ENCODE measurements at places on chromosomes 7 and 10.

DNA sequence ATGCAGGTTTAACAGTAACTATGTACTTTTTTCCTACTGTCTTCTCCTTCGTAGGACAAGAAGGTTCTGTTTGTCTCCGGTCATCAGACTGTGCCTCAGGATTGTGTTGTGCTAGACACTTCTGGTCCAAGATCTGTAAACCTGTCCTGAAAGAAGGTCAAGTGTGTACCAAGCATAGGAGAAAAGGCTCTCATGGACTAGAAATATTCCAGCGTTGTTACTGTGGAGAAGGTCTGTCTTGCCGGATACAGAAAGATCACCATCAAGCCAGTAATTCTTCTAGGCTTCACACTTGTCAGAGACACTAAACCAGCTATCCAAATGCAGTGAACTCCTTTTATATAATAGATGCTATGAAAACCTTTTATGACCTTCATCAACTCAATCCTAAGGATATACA is 2.4 kb downstream of the DKK1 start:
- DNase-seq = no peak

GRCh38 chr7:36037121-36037662 is 115.9 kb upstream of the EEPD1 start:
- DNase-seq = no peak

- DNase-seq = no peak
These were observed 8.0 kb upstream of the ZMIZ1 start for GRCh38 chr10:79060641-79061255.

DNA sequence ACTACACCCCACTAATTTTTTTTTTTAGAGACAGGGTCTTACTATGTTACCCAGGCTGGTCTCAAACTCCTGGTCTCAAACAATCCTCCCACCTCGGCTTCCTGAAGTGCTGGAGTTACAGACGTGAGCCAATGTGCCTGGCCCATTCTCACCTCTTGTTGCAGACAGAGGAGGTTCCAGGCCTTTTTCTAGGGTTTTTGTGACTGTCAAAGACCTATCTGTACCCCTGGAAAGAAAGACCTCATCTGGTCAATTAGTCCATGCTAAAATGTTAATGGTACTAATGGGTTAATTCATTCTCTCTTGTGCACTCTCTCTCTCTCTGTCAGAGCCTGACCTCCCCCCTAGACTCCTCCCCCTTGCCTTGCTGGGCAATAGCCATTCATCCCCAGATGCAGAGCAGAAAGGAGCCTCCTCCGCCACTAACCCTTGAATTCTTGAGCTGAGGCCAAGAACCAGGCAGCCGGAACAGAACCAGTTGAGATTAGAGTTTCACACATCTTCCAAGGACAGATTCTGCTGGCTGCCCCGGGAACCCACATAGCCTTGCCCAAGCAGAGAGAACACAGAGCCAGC is 209.7 kb downstream of the SKIDA1 start:
- no peak for DNase-seq

DNA sequence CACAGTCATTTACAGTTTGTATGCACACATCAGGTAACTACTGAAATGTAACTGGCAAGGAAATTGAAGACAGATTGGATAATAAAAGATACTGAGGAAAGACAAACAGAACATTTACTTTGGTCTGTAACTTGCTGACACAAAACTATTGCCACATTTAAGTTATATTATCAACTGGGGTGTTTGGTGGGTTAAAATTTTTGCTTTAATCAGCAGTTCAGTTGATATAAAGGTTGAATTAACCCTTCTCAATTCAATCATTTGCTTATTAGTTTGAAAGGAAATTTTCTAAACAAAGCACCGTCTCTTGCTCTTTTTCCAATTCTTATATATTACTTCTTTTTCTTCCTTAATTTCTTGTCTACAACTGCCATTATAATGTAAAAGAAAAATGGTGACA is 102.4 kb downstream of the TMEM26 start:
- DNase-seq = no peak

- no peak for DNase-seq
These were observed 59.9 kb downstream of the EGFR start for GRCh38 chr7:55078465-55079372.

- DNase-seq = no peak
These were observed 60.2 kb downstream of the VCL start for GRCh38 chr10:74058071-74058470.

GRCh38 chr10:114823077-114823463 is 1.5 kb downstream of the FHIP2A start:
- DNase-seq = no peak

GRCh38 chr7:142785841-142786250 is 15.1 kb downstream of the PRSS2 start:
- peak; percentile 74 for DNase-seq

GRCh38 chr7:116317907-116318306 is 107.6 kb downstream of the TES start:
- no peak for DNase-seq

DNA sequence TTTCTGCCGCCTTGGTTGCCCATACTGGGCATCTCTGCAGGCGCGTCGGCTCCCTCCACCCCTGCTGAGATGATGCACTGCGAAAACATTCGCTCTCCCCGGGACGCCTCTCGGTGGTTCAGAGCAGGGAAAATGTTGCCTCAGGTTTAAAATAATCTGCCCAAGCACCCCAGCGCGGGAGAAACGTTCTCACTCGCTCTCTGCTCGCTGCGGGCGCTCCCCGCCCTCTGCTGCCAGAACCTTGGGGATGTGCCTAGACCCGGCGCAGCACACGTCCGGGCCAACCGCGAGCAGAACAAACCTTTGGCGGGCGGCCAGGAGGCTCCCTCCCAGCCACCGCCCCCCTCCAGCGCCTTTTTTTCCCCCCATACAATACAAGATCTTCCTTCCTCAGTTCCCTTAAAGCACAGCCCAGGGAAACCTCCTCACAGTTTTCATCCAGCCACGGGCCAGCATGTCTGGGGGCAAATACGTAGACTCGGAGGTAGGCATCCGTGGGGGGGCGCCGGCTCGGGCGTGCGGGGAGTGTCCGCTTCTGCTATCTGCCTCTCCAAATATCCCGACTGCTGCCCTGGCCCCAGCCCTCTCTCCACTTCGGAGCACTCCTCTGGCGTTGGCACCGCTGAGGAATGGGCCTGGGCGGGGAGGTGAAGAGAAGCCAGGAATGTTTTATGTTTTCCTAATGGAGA is at the start of gene CAV1:
Gene CAV1 (plus strand): TSS at position 428 of the 689 bp plus-strand sequence. CDS start 27 bp downstream, at position 455.
- DNase-seq = peak; percentile 37

DNA sequence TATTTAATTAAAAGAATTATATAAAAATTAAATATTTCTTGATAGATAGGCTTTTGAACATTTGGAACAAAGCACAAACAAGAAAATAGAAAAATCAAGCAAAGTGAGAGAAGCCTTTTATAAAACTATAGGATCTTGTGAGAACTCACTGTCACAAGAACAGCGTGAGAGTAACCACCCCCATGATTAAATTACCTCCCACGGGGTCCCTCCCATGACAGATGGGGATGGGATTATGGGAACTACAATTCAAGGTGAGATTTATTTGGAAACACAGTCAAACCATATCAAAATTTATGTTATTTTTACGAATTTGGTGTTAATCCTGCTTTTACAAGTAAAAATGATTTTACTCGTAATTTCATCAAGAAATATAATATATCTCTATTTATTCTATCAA is 1136.1 kb upstream of the POT1 start:
- DNase-seq = no peak

GRCh38 chr7:22594020-22594419 is 94.0 kb upstream of the STEAP1B start:
- DNase-seq = no peak

- DNase-seq = no peak
These were observed 79.5 kb upstream of the FAM133B start for GRCh38 chr7:92669616-92670165.

DNA sequence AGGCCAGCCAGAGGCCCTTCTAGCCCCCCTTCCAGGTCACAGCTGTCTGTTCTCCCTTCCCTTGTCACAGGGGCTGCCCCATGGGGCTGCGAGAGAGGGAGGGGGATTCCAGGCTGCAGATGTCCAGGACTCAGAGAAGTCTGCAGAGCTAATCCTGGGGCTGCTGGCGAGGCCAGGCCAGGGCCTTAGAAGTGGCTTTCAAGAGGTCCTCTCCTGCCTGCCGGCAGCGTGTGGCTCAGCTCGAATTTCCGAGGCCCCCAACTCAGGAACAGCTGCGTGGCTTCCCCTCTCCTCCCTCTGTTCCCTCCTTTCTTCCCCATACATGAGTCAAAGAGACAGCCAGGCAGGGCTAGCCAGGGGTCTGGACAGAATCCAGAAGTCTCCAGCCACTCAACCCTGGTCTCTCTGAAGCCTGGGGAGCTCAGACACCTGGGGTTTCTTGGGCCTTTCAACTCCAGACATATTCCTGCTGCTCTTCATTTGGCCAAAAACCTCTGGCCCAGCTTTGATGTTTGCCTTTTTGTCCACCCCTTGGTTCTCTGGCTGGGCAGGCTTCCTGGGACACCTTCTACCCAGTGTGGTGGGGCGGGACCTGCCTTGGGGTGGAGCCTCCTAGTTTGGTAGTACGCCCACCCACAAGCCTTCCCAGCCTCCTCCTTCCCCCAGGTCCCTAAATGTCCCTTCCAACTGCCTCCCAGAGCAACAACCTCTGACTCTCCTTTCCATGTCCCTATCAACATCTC is 21.8 kb upstream of the EIF5AL1 start:
- no peak for DNase-seq

DNA sequence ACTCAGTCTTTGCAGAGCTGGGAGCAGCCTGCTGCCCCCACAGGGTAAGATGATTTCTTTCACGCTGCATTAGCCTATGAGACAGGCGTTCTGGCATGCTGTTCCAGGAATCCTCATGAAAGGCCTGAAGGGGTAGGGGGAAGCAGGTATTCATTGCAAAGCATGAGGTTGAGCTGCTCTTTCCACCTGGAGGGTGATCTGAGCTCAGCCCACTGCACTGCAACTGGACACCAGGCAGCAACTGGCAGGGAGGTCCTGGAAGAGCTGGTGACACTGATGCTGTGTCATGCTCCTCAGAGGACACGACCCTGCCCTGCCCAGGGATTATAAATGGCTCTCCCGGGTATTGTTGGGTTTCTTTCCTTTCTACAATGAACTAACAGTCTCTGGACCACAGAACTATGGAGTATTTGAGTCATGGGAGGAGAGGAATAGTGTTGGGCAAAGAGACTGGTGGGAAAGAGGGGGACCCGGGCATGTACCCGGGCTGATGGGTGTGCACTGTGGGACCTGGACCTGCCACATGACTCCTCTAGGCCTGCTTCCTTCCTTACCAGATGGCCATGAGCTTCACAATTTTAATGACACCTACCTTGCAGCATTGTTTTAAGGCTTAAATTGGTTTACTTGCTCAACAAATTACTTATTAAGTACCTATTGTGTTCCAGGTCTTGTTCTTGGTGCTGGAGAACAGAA is 24.3 kb downstream of the SLC25A28 start:
- no peak for DNase-seq

DNA sequence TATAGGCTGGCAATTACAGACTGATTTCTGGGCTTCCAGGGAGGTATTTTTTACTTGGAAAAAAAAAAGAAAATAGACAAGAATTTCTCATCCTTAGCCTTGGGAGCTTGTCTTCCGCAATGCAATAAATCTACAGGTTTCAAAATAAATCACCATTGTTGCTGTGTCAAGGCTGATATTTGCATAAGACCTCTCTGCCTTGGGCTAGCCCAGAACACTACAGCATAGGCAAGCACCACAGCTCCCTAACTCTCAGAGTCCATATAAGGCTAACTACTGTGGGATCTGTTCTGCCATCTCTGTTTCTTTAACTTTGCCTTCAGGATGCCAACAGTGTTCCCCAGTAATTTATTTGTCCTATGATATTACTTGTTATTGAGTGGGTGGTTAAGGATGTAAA is 64.4 kb downstream of the ZWINT start:
- DNase-seq = no peak

DNA sequence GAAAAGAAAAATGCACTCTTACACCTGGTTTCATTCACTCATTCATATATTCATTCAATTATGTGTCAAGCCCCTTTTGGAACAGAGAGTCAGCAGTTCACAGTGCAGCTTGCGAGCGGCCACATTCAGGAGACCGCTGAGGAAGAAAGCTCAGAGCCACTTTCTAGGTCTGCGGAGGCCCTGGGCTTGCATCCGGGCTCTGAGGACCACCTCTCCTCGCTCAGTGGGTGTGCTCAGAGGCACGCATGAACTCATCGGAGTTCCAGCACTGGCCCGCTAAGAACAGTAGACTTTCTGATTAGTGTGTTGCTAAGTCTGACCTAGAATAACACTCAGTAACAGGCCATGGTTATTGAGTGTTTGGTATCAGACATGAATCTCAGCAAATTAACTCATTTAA is 1.8 kb upstream of the FAM107B start:
- DNase-seq = no peak

DNA sequence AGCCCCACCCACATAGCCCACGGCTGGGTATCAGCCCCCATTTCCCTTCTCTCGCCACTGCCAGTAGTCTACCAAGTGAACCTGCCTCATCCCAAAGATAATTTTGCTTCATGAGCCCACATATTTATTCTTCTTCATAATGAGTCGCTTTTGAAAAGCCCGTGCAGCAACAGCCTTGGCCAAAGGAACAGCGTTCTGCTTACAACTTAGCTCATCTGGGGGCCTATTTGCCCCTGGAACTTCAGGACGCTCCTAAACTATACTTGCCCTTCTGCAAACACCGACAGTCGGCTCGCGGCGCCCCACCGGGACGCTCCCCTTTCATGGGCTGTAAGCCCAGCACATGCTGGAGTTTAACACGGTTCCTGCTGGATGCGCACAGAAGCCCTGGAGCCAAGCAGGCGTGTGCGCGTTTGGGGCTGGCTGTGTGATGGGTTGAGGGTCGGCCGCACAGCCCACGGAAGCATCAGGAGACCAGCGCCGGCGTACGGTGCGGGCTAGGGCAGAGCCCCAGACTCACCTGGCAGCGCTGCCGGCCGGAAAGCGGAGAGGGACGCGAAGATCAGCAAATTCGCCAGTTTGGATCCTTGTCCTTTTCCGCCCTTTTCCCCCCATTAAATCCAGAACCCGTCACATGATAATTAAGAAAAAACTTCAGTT is 370 bp downstream of the TMEM60 start:
- DNase-seq = no peak

GRCh38 chr10:93452143-93452542 is 30.0 kb downstream of the MYOF start:
- no peak for DNase-seq

DNA sequence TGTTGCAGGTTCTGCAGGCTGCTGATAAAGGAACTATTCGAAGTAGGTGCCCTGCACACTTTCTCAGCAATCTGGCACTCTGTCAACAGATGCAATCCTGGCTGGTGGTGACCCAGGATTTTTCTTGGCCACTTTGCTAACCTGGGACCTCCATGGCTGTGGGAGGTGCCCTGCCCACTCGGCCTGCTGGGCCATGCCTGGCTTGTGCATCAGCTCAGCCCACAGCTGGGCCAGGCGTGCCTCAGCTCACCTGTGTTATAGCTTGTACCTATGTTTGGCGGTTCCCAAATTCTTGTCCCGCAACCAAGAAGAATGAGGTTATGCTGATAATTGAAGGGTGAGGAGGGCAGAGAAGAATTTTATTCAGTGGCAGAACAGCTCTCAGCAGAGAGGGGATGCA is 141.7 kb downstream of the NPY start:
- DNase-seq = no peak

- DNase-seq = no peak
These were observed 76.8 kb upstream of the LEP start for GRCh38 chr7:128164061-128164954.

GRCh38 chr10:113539789-113540188 is 13.1 kb upstream of the HABP2 start:
- DNase-seq = no peak

- DNase-seq = no peak
These were observed 167.0 kb downstream of the PON1 start for GRCh38 chr7:95157381-95157780.
